ENCODE measurements at places on chromosomes 7 and 10.
A peak's percentile ranks its signal among the peaks of the same experiment; 100 is the strongest.

DNA sequence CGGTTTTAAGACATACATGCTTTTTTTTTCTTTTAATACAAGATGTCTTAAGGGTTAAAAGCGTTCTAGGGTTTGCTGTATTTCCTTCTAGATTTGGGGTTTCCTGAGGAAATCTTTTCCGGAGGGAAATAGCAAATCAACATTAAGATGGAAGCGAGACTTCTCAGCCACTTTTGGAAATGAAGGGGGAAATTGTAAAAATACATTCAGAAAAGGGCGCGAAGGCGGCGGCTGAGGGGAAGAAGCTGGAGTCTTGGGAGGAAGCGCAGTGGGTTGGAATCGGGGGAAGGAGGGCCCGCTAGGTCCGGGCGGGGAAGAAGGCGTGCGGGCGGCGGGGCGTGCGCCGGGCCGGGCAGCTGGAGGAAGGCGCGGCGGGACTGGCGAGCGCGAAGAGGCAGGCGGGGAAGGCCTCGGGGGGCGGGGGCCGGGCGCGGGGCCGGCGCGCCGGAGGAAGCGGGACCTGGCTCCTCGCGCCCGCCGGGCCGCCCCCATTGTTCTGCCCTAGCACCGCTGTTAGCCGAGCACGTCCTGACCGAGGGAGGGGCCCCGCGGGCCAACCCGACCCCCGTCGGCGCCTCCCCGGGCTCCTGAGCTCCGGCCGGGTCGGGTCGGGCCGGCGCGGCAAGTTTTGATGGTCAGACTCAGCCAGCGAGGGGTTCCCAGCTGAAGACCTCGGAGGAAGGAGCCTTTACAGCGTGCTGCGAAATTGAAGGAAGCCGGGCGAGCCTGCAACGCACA is 1.5 kb upstream of the SKIDA1 start:
- peak overlapping the region; percentile 63 for H3K4me3 ChIP-seq
- H3K4me1 ChIP-seq = no peaks in the 10 kb centered on the region
- peak; percentile 90 for DNase-seq
- no peaks in the 10 kb centered on the region for H3K27me3 ChIP-seq
- H3K36me3 ChIP-seq = no peaks in the 10 kb centered on the region
- peak overlapping the region; percentile 94 for H3K27ac ChIP-seq

DNA sequence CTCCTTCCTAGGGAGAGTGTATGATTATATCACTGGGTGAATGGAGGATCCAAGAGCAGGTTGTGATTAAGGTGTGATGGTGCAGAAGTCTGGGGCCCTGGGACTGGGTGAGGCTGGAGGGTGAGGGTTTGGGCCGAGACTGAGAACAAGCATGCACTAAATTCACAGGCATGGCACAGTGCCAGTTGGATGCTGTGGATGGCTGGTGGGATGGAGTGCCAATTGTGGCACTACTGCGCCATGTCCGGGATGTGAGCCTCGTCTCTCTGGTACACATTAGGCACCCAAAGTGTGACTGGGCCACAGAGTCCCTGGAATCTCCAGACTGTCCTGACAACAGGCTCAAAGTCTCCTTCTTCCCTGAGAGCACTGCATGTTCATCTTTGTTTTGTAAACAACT is 208.1 kb downstream of the EMX2 start:
- no peak overlapping the region for H3K4me3 ChIP-seq
- H3K27ac ChIP-seq = no peak overlapping the region
- H3K27me3 ChIP-seq = no peaks in the 10 kb centered on the region
- H3K36me3 ChIP-seq = no peaks in the 10 kb centered on the region
- H3K4me1 ChIP-seq = no peaks in the 10 kb centered on the region
- no peak for DNase-seq

- H3K27me3 ChIP-seq = no peaks in the 10 kb centered on the region
- H3K4me1 ChIP-seq = peaks cover 41% of the 10 kb centered on the region
- no peaks in the 10 kb centered on the region for H3K36me3 ChIP-seq
- H3K4me3 ChIP-seq = no peak overlapping the region
- DNase-seq = no peak
Measured at GRCh38 chr7:55069271-55069792, 50.5 kb downstream of the EGFR start.

GRCh38 chr7:128827971-128828711 is 2.1 kb upstream of the FLNC start:
- H3K27ac ChIP-seq = no peak overlapping the region
- DNase-seq = no peak
- H3K4me3 ChIP-seq = no peak overlapping the region
- H3K27me3 ChIP-seq = peaks cover 44% of the 10 kb centered on the region

GRCh38 chr7:28347475-28348318 is 64.6 kb upstream of the CREB5 start:
- H3K36me3 ChIP-seq = no peaks in the 10 kb centered on the region
- DNase-seq = no peak
- H3K4me1 ChIP-seq = no peaks in the 10 kb centered on the region
- no peak overlapping the region for H3K27ac ChIP-seq

DNA sequence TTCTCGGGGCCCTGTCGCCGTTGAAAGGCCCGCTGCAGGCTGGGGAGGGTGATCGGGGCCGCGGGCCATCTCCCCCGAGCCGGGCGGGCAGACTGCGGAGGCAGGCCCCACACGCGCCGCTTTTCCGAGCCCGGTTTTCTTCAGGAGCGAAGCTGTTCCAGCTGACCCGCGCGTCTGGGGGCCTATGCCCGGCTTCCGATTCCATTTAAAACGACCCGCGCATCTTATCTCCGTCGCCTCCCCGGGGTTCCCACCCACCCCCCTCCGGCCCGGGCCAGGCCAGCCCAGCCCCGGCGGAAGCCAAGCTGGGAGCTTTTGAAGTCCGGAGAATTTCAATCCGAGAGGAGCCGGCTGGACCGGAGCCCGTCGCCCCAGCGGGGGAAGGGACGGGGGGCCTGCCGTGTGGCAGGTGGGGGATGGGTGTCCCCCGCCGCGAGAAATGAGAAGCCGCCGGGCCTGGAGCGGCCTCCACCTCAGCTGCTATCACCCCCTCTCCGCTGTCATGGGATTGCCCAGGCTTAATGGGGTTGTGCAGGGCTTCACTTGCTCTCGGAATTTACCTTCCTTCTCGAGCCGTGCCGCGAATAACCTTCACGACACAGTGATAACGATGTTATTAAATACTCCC is 3.1 kb upstream of the EVX1 start:
- DNase-seq = no peak
- no peaks in the 10 kb centered on the region for H3K36me3 ChIP-seq
- peaks cover 100% of the 10 kb centered on the region for H3K27me3 ChIP-seq
- no peak overlapping the region for H3K27ac ChIP-seq
- peak overlapping the region; percentile 27 for H3K4me3 ChIP-seq

DNA sequence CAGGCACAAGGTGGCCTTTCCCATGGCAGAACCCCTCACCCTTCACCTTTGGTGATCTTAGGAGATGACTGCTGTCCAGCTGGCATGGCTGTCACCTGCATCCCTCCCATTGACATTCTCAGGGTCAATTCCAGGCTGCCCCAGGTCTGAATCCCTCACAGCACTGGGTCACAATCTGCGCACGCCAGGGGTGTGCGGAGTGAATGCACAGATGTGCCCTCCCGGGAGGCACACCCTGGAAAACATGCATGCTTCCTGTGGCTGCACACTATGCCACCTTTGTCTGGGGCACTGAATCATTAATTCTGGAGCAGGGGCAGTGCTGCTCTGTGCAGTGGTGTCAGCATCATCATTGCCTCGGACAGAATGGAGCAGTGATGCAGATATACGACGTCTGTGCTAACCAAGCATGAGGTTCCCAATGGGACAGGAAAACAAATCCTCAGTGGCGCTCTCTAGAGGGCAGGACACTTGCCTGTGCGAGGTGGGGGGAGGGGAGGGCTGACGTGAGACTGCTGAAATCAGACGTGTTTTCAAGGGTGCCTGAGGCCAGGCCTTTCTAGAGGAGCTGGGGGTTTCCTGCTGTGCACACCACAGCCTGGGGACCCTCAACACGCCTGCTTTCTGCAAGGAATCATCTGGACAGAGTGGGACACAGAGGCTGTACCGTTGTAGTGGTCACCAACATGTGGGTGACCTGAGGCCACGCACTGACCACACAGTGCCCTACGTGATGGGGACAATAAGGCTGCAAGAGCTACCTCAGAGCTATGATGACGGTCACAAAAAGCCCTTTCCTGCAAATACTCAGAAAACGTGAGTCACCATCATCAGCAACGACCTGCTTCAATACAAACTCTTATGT is 77.9 kb downstream of the HIPK2 start:
- peaks cover 12% of the 10 kb centered on the region for H3K4me1 ChIP-seq
- H3K27me3 ChIP-seq = no peaks in the 10 kb centered on the region
- no peaks in the 10 kb centered on the region for H3K36me3 ChIP-seq
- H3K27ac ChIP-seq = no peak overlapping the region

Data from spleen (tissue), 13 donors.